ENCODE measurements at places on chromosomes 5 and 9.

DNA sequence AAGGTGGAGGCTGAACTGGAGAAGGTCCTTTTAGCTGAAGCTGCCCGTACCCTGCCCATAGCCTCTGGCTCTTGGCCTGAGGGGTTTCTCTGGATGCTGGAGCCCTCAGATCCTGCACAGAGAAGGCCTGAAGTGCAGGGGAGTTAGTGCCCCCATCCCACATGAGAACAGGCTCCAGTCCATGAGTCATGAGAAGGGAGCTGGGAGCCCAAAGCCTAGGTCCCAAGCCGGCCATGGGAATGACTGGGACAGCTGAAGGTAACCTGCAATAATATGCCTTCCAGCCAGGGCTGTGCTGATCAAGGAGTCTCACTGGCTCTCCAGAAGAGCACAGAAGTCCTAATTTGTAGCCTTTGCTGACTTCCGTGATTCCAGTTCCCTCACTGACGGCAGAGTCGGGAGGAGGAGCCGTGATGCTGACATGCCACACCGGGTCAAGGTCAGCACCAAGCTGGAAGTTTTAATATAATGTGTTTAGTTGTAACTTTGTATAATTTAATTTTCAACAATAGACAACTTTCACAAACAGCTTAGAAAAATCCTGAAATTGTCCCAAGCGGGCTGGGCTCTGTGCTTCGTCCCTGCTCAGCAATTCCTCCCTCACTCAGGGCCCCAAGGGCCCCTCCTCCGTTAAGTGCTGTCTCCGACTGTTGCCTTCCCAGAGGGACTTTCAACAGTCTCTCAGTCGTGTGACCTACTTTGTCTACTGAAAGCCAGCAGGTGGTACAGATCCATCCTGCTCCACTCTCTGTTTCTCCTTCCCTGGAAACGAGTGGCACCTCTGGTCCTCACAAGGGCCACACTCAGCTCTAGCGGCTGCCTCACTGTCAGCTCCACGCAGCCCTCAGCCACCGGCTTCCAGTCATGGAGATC, 387.8 kb downstream of the GADD45G start:
- no peak for DNase-seq

DNA sequence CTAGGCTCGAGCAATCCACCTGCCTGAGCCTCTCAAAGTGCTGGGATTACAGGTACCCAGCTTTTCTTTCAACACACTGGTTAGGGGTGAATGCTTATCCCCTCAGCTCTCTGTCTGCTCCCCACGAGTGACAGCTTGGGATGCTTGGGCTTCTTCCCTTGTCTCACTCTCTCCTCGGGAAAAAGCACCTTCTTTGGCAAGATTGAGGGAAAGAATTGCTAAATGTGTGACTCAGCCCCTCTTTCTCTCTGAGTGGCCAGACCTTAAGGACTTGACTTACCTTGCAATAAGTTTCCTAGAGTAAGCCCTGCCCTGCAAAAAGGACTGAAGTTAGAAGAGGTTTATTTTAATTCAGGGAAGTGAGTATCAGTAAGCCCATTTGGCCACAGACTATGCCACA, 68.1 kb upstream of the ERBIN start:
- DNase-seq = no peak

GRCh38 chr9:27785714-27786100, 212.4 kb upstream of the C9orf72 start:
- DNase-seq = no peak

- no peak for DNase-seq
Measured at GRCh38 chr9:134678206-134678605, 36.6 kb downstream of the COL5A1 start.

DNA sequence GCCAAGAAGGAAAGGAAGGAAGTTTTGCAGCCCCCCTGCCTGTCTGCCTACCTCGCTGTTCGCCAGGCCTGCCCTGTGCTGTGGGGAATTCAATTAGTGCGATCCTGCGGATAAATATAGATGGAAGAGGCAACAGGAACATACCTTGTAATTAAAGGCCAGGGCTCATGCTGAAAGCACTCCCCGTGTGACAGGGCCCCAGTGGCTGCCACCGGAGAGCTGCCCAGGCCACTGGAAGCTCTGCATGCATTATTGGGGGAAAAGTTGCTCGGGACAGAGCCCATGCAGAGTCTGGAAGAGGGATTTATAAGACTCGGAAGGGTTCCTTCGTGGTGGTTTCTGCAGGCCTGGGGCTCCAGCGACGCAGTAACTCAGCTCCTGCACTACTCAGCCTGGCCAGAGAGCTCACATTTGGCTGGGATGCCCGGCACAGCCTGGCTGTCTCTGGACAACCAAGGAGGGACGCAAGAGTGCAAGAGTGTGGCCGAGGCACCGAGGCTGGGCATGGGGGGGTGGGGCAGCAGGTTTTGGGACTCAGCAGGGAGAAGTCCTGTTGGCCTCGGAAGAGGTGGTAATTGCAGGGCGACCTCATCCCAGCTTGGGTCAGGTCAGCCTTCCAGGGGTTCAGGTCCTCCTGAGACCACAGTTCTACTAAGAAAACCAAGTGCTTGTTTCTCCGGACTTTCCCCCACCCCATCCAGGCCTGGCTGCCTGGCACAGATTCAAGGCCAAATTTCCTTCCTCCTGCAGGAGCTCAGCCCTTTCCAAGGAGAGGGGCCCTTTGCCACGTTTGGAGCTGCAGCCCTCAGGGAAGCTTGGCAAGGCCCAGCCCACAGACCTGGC, 68.1 kb upstream of the GGTA1 start:
- no peak for DNase-seq

DNA sequence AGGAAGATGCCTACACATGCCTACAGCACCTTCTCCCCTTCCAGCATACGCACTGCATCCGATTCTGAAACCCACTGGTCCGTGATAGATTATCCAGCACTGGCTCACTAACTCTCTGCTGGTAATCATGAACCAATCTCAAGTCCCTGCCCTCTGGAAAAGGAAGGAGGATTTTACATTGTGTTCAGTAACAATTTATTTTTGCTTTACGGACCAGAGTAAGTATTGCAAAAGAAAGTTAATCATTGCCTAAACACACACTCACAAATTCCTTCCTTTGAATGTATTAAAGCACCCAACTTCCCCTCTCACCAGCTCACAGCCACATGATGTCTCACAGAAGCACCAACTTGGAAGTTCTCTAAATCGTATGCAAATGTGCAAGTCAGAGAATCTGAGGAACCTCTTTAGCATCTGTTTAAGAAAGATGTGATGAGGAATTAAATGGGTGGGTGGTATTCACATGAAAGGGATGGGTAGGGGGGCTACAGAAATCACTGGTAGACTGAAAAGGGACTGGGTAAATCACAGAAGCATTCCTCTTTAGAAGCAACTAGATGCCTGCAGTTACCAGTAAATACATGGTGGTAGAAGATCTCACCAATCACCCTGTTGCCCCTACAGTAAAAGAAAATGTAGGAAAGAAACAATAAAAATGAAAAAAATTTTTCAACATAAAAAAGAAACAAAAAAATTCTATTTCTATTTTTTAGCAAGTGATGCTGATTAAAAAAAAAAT, 8.4 kb downstream of the GNAQ start:
- DNase-seq = no peak

DNA sequence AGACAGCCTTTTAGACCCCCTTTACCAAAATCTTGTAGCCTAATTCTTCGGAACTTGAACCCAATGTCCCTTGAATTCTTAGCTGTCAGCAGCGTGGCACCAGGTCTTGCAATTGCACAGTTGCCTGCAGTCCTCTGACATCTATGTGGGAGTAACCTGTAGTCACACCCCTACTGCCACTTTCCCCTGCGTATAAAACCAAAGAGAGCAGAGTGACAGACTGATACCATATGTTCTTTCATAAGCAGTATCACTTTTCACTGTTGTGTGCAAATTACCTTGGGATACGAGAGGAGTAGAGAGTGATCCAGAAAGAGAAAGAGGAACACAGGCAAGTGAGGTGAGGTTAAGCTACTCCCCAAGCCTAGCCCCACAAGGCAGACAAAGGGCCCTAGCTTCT, 364.3 kb upstream of the ADAMTSL1 start:
- DNase-seq = no peak

DNA sequence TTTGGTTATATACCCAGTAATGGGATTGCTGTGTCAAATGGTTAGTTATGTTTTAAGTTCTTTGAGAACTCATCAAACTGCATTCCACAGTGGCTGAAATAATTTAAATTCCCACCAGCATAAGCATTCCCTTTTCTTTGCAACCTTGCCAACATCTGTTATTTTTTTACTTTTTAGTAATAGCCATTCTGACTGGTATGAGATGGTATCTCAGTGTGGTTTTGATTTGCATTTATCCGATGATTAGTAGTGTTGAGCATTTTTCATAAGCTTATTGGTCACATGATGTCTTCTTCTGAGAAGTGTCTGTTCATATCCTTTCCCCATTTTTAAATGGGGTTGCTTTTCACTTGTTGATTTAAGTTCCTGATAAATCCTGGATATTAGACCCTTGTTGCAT, 435.7 kb upstream of the RIOK2 start:
- DNase-seq = no peak

DNA sequence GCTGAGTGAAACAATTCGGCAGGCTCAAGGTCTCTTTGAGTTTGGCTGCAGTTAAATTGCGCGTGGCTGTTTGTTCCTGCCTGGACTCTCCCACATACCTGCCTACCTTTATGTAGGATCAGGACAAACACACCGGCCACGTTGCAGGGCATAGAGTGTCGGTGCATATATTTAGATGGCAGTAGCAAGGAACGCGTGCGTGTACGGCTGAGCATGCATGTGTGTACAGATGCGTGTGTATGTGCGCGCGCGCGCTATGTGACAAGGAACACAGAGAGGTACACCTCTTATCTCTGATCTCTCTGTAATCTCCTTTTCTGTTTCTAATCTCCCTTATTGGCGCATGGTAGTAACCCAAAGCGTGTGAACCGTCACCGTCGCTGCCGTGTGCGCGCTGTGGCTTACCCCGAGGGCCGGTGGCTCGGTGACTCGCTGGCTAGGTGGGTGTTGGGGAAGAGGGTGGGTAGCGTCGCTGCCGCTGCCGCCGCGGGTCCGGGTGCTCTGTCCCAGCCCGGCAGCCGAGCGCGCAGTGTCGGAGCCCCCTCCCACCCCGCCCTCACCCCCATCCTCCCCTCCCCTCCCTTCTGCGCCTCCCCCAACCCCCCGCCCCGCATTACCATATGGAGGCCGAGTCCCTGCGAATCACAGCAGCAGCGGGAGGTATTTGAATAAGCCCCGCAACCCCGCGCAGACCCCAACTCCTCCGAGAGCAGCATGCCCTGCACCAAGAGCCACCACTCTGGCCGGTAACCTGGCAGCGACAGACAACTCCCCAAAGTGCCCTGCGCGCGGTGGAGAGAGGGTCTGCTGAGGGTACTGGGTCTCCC, 204.8 kb downstream of the MEF2C start:
- DNase-seq = no peak

DNA sequence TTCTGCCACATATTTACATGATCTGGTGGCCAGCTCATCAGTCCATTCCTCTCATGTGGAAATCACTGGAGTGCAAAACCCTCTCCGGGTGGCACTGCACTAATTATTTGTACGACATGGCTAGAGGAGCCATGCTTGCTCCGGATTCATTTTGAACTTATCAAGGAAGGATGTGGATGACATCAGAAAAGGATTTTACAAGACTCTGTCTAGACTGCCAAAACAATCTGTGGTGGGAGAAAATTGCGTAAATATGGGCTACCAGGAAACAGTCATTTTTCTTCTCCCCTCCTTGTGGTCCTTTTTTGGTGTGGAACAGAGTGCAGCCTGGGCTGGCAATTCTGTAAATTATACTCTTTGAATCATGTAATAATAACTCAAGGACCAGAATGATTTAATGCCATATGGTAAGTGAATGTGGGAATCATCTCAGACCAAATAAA, 123.4 kb upstream of the IFNE start:
- DNase-seq = no peak

GRCh38 chr9:114696814-114697544, 15.0 kb upstream of the TEX48 start:
- no peak for DNase-seq

DNA sequence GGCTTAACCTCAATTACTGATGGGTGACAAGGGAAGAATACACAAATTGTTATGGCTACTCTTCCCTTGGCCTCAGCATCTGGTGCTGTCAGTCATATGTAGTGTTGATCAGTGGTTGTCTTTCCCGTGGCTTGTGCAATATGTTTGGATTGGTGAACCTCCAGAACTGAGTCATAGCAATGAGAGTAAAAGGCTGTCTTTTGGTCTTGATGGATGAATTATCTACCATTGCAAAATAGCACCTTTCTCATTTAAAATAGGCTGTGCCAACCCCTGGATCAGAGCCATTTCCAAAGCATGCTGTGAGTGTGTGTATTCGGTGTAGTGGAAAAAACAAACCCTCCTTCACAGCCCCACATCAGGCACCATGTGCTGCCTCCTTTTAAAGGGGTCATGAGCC, 14.6 kb upstream of the F2R start:
- DNase-seq = no peak

DNA sequence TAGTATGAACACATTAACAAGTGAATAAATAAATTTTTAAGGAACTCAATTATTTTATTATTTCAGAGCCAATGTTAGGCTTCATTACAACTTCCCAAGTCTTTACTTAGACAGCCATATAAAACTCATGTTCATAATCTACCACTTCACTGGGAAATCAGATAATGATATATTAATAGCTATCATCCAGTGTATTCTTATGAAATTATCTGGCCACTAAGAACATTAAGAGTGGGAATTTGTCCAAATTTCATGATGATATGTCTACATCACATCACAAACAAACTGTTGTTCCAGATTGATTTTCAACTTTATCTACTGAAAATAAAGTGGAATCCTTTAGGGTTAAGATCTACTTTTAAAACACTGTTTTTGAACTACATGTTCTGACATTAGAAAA, 668.6 kb downstream of the EFNA5 start:
- no peak for DNase-seq

DNA sequence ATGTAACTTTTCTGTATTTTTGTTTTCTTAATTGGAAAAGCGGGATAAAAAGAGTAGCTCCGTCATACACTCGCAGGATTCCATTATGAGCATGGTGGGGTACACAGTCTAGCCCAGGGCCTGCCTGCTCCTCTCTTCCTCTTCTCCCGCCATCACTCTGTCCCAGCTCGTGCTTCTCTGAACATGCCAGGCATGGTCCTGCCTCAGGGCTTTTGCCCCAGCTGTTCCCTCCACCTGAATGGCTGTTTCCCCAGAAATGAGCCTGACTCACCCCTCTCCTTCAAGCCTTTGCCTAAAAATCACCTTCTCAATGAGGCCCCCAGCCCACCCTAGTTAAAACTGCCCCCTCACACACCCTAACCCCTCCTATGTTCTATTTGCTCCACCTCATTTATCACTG, 4.5 kb downstream of the CORO2A start:
- DNase-seq = no peak

- DNase-seq = no peak
Measured at GRCh38 chr9:122998448-122998847, 35.0 kb upstream of the GPR21 start.

DNA sequence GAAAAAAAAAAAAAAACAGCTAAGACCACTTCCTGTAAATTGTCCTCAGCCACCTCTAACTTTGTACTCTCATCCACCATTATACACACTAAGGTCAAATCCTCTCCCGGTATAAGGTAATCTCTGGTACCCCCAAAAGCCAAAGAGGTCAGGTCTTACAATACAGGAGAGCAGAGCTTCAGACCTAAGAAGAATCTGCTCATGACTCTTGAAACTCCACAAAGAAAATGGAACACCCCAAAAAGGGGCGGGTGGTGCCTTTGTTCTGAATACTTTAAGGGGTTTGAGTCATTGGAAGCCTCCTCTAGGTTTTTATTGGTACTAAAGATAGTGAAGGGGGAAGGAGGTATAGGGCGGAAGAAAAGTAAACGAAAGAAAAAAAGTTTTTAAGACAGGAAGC, 69.8 kb downstream of the COL15A1 start:
- no peak for DNase-seq
